ENCODE measurements at places on chromosomes 6 and 20.

- no peak for DNase-seq
These were observed 47.4 kb downstream of the BMP5 start for GRCh38 chr6:55827818-55828522.

DNA sequence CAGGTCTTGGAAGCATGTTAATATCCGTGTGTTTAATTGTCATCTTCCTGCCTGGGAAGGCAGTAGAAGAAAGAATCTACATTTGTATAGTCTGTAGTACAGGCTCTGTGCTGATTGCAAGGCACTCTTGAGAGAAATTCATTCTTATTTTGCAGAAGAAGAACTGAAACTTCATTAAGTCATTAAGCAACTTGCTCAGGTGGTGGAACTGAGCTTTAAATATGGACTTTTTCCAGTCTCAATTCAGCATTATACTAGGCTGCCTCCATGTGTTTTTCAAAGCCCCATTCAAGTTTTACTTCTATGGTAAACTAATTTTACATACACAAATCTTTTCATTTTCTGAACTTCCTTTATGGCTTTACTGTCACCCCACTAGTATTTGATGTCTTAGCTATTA is 18.7 kb downstream of the ZNF451 start:
- no peak for DNase-seq

GRCh38 chr20:45268531-45268930 is 14.2 kb upstream of the SLPI start:
- DNase-seq = no peak

- DNase-seq = no peak
These were observed 286.2 kb downstream of the DHX35 start for GRCh38 chr20:39248171-39248861.

- DNase-seq = peak; percentile 52
These were observed 79.9 kb upstream of the CD83 start for GRCh38 chr6:14037402-14038277.

GRCh38 chr6:109009962-109010704 is 84.5 kb downstream of the SESN1 start:
- no peak for DNase-seq

GRCh38 chr20:32578840-32579390 is 6.2 kb downstream of the NOL4L start:
- no peak for DNase-seq

DNA sequence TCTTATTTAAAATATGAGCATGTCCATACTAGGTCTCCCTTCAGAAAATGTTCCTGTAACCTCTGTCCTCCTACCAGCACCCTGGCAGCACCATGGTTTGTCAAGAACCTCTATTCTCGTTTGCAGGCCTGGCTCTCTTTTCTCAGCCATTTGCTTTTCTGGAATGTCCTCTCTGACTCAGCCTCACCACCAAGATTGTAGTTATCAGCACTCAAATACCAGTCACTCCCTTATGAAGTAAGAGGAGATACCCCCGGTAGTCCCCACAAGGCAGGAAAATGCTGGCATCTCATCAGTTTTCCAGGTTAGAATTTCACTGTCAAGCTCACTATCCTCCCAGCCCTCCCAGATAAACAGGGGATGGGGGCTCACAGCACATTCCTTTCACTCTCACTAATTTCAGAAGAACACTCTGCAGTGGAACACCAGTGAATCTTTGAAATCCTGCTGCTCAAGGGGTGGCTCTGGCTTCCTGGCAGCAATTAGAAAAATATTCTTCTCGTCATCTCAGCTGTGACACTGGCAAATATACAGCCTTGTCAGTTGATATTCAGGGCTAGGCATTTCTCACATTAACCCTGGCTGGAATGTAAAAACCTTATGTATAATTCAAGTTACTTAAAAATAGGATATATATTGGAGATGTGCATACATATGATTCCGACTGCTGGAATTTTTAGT is 129.2 kb downstream of the TBX18 start:
- DNase-seq = no peak

- DNase-seq = no peak
These were observed 30.6 kb downstream of the RBM24 start for GRCh38 chr6:17311595-17312311.

DNA sequence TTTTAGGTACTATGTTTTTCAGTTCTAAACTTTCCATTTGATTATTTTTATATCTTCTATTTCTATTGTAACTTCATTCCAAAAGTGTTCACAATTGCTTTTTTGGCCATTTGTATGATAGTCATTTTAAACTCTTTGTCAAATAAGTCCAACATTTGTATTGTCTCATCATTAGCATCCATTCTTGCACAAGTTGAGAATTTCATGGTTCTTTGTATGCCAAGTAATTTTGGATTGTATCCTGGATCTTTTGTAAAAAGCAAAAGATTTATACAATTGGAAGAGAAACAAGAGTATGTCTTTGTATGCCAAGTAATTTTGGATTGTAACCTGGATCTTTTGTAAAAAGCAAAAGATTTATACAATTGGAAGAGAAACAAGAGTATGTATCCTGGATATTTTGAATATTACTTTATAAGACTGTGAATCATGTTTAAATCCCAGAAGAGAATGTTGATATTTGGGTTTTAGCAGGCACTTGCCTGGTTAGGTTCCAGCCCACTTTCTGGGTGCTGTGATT is 36.9 kb upstream of the NT5E start:
- DNase-seq = no peak

GRCh38 chr6:122735582-122735981 is 43.9 kb upstream of the FABP7 start:
- no peak for DNase-seq

DNA sequence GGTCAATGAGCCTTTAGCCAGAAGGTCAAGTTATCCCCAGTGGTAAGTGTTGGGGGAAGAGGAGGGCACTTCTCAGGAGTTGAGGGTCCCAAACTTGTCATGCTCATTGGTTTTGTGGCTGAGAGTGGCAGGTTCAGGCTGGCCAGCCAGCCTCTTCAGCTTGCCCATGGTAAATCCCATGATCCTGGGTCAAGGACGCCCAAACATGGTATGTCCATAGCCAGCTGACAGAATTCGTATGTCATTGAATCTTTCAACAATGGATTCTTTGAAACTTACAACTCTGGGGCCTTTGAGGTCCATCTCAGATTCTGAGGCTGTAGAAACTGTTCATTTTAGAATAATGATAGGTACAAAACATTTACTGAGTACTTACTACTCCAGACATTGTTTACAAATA is 36.1 kb upstream of the RSPO4 start:
- no peak for DNase-seq

DNA sequence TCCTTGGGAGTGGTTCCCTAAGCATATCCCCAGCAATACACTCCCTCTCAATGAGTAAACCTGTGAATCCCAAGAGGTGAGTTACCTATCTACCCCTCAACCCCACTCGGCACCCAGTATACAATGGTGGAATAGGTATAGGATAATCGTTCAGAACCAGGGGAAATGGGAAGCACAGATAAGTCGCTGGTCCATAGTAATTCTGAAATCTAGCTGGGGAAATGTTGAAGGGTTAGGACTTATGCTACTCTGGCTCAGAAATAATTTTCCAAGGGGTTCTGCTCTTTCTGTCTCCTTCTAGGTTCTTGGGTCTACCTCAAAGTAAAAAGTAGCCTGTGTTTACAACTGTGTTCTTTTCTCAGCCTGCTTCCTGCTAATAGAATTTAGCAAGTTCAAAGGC is 62.3 kb upstream of the NNAT start:
- no peak for DNase-seq

DNA sequence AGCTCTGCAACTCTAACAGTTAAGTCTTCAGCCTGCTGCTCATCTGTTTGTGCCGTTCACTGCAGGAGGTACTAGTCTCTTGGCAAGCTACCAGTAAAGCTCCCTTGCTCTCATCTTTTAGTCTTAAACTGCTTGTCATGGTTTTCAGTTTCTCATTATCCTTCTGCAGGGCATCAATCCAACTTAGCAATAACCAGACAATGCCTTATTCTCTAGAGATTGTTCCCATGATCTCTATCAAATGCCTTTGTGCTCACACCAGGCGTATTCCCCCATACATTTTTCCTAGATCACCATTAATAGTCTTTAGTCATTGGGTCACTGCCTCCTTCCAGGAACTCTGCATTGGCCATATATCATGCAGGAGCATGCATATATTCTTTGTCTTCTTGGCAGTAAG is 171.3 kb downstream of the GRM1 start:
- no peak for DNase-seq

DNA sequence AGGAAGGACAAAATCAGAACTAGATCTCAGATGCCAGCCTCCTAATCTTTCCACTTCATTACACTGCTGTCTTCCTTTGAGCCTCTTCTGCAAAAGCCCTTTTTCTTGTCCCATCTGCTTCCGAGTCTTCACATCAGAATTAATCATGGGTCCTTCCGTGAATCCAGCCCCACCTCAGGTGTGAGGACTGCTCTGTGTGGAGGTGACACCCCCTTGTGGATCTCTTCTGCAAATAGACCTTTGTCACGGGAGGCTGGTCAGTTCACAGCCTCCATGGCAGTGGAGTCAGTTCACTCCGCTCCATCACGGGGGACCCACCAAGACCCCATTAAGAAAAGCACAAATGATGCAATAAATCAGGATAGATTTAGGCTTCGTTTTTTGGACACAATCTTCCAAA is 171.1 kb downstream of the ADAT2 start:
- no peak for DNase-seq

GRCh38 chr6:99132026-99132635 is 184.4 kb upstream of the FBXL4 start:
- no peak for DNase-seq

GRCh38 chr20:6473197-6473596 is 294.3 kb upstream of the BMP2 start:
- DNase-seq = no peak

DNA sequence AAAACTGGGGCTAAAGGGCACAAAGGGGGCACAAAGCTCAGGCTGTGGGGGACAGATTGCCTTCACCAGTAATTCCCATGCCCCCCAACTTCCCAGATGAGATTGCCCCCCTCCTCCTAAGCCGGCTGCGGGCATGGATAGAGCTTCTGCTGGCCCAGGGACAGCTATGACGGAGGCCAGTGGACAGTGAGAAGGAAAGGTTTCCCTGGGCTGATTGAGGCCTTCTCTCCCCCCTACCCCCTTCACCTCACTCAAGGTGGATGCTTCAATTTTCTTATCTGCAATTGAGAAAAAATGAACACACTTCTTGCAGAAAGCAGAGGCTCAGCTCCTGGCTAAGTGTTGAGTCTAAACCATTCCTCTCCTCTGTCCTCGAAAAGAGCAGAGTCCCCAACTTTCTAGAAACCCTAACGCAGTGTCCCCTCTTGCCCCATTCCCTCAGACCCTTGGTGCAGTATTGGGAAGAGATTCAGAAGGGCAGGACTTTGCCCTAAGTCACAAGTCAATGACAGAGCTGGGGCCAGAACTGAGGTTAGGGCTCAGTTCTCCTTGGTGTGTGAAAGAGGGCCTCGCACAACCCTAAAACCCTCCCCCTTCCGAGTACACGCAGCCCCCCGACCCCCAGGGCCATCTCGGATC is 808 bp downstream of the SDC4 start:
- DNase-seq = no peak

- no peak for DNase-seq
These were observed 288.0 kb downstream of the ADGB start for GRCh38 chr6:146886587-146887446.

DNA sequence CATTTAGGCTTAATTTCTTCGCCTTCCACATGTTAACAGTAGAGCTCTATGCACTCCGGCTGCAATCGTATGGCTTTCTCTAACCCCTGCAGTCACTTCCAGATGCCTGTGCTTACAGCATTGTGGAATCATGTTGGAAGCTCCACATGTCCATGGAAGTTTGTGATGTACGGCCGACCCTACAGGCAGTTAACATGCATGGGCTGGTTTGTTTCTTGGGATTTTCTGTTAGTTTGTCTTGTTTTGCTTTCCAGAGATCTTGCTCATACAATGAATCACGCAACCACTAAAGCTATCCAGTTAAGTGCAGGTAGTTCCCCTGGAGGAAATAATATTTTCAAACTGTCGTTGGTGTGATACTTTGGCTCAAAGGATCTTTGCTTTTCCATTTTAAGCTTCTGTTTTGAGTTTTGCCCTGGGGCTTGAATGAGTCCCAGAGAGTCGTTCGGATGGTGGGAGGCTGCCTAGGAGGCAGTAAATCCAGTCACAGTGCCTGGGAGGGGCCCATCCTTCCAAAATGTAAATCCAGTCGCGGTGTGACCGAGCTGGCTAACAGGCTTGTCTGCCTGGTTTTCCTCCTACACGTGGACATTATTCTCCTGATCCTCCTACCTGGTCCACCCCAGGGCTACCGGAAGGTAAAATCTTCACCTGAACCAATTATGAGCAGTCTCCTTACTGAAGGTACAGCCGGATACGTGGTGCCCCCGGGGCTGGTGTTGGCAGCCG is 225.9 kb downstream of the SMOC2 start:
- DNase-seq = no peak

GRCh38 chr6:32895006-32895345 is 41.0 kb downstream of the PSMB9 start:
- DNase-seq = no peak

GRCh38 chr6:87789198-87789899 is 87.3 kb upstream of the AKIRIN2 start:
- no peak for DNase-seq

GRCh38 chr6:155079985-155080452 is 84.9 kb downstream of the TIAM2 start:
- no peak for DNase-seq

DNA sequence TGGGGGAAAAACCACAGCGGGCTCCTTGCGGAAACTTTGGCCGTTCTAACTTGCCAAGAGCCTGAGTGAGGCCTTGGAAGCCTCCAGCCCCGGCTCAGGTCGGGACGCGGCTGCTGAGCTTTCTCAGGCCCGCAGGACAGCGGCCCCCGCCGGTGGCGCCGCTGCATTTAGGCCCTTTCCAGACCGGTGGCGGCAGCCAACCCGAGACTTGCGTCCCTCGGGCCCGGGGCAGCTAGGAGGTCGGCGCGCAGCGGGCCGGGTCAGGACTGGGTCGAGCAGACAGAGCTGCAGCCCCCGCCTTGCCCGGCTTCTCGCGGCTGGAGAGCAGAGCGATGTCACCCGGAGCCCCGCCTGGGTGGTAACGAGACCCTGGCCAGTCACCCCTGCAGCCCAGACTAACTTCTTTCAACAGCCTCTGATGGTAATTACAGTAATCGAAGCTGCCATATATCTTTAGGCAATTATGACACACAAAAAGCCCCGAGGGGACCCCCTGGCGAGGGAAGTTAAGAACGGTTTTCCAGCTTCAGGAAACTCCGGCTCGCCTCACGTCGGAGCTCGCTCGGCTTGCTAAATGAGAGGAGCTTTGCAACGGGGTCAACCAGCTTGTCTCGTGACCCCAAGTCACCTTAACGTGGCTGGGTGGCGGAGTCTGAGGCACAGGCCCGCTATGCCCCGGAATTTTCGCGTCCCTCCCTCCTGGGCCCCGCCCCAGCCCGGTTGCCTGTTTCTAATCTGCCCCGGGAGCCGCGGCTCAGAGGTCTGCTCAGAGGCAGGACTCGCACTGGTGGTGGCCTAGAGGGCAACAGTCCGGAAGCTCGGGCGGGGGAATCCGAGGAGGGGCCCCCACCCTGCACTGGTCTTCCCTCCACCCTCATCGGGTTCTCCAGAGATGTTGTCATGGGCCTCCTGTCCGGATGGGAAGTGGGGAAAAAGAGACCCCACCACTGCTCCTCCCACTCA is 3.0 kb downstream of the NR2E1 start:
- DNase-seq = no peak

- peak; percentile 84 for DNase-seq
These were observed 200.7 kb upstream of the THBS2 start for GRCh38 chr6:169454204-169454871.

Data from AG04450 (cell line).